Smooth muscle cell of the pulmonary artery (primary cell): ENCODE measurements at places on chromosomes 3 and 15. TPM values are rescaled to one million over a fixed set of nuclear protein-coding genes. Genes with fewer than 3 reads are reported as not detected.

Gene C3orf20
- total RNA-seq: under 0.01 and 0.07 TPM in 2 replicates

Gene PIGX
- 21.7 and 23.5 TPM in 2 replicates for total RNA-seq

Gene CADPS
- total RNA-seq: 0.17 and 3.3 TPM in 2 replicates

Gene IQCH
- total RNA-seq: 4.0 and 5.0 TPM in 2 replicates

Gene TTC21A
- 3.2 and 6.8 TPM in 2 replicates for total RNA-seq

Gene PLXND1
- total RNA-seq: 316 and 444 TPM in 2 replicates

Gene GOLGA8G
- total RNA-seq: not detected in 2 replicates

Gene RTP4
- total RNA-seq: 0.20 and 0.59 TPM in 2 replicates

Gene CCR8
- total RNA-seq: not detected in 2 replicates

Gene ONECUT1
- not detected in 2 replicates for total RNA-seq

Gene GNAT1
- not detected in 2 replicates for total RNA-seq

Gene SLC49A4
- total RNA-seq: 17.6 and 19.7 TPM in 2 replicates

Gene ELP6
- 22.8 and 24.4 TPM in 2 replicates for total RNA-seq

Gene EFCC1
- not detected in 2 replicates for total RNA-seq

Gene ROPN1B
- not detected in 2 replicates for total RNA-seq

Gene PPP1R14D
- not detected in 2 replicates for total RNA-seq

Gene MRPL3
- total RNA-seq: 79.6 and 86.4 TPM in 2 replicates
